GM23338 (cell line): ENCODE measurements at places on chromosomes 3 and 15. TPM values are rescaled to one million over a fixed set of nuclear protein-coding genes. Genes with fewer than 3 reads are reported as not detected.

DNA sequence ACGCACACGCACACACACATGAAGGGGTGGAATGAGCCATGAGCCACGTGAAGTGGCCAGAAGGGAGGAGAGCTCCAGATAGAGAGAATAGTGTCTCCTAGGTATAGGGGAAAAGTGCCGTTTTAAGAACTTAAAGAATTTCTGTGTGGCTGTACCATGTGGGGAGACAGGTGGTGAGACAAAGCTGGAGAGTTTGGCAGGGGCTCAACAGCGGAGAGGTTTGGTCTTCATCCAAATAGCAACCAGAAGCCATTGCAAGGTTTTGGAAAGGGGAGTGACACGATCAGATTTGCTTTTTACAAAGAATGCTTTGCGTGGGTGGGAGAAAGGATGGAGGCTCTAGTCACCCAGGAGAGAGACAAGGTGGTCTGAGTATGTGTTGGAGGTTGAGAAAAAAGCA lies 146.0 kb downstream of the IL20RB start:
- DNase-seq, result no peak

The LPCAT4 gene
- 16.9 and 36.8 TPM in 2 replicates for total RNA-seq

GRCh38 chr3:69309814-69310213 lies 76.1 kb downstream of the FRMD4B start:
- DNase-seq, result peak; percentile 49

The MCF2L2 gene
- 9.0 and 14.6 TPM in 2 replicates for total RNA-seq

- peak; percentile 61 for DNase-seq
Measured at GRCh38 chr15:31442699-31443111, 116.1 kb downstream of the KLF13 start.

DNA sequence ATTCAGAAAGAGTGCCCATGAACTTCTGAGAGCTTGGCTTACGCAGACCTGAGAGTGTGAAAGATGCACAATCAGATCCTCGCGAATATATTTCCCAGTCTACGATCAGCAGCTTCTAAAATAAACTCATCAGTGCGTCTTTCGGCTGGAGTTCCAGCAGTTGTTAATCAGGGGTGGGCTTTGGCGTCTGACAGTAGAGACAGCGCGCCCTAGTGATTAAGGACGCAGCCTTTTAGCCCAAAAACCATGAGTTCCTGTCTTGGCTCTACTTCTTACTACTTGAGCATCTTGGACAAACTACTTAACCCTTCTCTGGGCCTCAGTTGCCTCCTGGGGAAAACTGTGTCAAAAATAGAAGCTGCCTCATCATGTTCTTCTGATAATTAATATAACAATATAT lies 15.8 kb upstream of the ARRDC4 start:
- peak; percentile 27 for DNase-seq

The MYD88 gene
- 26.0 and 42.6 TPM in 2 replicates for total RNA-seq

The FEZF2 gene
- 0.50 TPM in 1 of 2 replicates, not detected in the other for total RNA-seq

The RARB gene
- 0.14 and 0.39 TPM in 2 replicates for total RNA-seq

- DNase-seq, result no peak
Measured at GRCh38 chr3:12995389-12996180, 77.6 kb downstream of the IQSEC1 start.
